Cardiac muscle cell (in vitro differentiated cells and primary cell): ENCODE measurements at places on chromosomes 12 and 14. TPM values are rescaled to one million over a fixed set of nuclear protein-coding genes. Genes with fewer than 3 reads are reported as not detected.

GRCh38 chr12:87406926-87407325, 622.3 kb downstream of the C12orf50 start:
- DNase-seq = peak; percentile 56

DNA sequence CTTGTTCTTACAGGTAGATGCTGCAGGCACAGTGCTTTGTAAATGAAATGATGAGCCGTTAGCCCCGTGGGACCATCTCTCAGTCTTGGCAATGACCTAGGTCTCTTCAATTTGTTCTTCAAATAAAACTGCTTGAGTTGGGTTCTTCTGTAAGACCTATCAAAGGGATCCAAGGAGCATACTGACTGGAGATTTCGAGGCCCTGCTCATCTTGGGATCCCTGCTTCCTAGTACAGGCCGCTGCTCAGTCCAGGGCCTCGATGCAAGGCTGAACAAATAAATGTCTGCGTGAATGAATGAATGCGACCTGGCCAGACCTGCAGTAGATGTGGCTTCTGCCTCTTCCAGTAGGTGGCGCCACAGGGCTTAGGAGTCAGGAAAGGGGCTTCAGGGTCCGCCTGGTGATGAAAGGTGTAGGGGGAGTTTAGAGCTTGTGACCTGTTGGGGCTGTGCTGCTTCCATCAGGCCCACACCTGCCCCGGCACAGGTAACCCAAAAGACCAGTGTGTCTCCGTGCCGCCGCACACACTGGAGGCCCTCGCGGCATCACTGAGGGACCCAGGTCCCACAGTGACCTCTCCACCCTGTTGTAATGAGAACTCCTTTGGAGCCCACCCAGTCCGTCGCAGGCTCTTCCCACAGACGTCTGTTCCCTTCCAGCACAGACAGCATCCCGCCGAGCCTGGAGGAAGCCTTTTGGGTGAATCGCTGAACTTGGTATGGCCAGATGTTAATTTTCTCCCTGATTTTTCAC, 4.4 kb downstream of the CACNA1C start:
- peak; percentile 73 for DNase-seq

DNA sequence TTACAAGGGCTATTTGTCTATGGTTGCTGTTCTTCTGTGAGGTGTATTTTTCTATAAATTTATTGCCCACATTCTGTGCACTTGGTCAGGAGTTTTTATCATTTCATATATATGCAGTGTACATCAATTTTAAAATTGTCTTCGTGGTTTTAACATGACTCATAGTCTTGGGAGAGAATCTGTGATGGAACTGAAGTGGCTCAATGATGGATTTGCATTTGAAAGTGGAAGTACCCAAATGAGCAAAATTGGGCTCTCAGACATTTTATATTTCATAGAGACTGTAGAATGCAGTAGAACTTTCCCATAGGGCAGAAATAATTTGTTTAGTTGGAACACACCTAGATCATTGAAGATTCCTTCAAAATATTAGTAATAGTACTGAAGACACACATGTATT, 1.9 kb upstream of the SCFD1 start:
- DNase-seq = no peak

DNA sequence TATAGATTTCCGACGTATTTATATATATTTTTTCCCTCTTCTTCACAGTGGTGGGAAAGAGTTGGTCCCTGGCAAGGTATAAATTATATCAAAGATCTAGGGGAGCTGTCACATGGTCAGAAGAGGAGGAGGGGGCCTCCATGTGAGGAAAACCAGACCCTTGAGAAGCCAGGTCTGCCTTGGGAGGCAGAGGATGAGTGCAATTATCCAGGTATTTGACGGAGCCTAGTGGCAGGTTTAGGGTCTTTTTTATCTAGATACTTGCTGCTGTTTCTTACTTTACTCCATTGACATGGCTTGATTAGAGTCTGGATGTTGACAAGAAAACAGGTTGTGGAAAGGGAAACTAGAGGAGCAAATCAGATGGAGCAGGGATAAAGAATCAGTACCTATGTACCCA, 5.5 kb downstream of the COPZ1 start:
- DNase-seq = no peak

- no peak for DNase-seq
These were observed 96.7 kb downstream of the RFLNA start for GRCh38 chr12:124391340-124392261.

DNA sequence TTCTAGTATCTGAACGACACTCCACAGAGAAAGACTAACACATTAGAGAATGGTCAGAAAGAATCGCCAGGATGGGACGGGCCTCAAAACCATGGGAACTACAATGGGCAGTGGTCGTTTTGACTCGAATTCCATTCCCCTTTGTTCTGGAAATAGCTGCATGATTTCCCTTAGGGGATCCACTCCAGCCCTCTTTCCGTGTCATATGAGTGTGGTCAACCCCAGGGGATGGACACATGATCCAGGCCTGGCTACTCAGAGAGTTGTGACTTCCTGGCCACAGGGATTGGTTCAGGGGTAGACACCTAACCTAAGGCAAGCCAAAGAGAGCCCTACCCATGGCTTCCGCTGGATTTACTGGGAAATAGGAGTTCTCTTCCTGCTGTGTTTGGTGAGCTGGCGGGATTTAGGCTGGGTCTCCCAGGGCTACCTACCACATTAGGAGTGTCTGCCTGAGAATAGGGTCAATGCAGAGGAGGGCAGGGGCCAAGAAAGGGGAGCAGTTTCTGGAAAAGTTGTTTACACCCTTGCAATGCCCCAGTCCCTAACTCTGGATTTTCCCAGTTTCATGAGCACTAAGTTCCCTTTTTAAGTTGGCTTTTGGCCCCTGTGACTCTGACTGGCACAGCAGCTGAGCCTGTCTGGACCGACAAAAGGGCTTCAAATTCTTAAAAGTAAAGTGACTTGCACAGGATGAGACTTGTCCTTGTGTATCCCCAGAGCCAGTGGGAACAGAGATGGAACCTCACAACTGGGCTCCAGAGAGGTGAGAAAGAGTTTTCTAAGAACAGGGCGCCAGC, 28.1 kb upstream of the GPATCH2L start:
- DNase-seq = no peak

DNA sequence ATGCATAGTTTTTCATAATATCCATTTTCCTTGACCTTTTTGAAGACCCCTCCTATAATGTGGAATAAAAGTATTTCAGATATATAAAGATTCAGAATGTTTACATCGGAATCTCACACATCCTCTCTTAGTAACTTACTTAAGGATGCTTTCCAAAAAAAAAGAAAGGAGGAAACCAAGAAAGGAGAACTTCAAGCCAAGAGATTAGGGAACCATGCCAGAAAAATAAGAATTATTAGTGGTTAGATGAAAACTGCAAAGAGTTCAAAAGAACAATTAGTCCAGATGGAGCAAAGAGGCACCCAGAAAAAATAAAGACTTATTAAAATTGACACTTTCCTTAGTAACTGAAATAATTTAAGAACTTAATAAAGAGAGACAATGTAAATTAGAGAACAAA, 179.2 kb downstream of the DUSP6 start:
- DNase-seq = peak; percentile 52

- no peak for DNase-seq
These were observed 1102.8 kb downstream of the BCL11B start for GRCh38 chr14:98169170-98169587.

DNA sequence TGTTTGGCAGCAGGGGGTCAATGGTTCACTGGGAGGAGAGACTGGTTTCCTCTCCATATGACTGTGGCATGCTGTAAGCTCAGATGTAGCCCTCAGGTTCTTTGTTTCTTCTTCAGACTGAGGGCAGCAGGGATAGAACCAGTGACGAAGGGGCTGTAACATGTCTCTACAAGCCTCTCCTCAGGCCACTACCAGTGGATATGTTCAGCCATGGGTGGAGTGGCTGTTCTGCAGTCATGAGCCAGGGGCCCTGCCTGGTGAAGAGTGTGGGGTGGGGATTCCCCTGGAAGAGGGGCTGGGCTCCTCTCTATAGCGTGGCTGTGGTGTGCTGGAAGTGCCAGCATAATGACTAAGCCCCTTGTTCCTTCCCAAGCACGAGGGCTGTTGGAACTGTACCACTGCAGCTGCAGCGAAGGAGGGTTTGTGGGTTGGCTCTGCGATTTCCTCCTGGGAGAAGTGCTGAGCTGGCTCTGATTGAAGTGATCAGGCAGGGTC, 55.8 kb downstream of the CMAS start:
- no peak for DNase-seq

GRCh38 chr12:19239616-19240234, 110.2 kb downstream of the PLEKHA5 start:
- no peak for DNase-seq

DNA sequence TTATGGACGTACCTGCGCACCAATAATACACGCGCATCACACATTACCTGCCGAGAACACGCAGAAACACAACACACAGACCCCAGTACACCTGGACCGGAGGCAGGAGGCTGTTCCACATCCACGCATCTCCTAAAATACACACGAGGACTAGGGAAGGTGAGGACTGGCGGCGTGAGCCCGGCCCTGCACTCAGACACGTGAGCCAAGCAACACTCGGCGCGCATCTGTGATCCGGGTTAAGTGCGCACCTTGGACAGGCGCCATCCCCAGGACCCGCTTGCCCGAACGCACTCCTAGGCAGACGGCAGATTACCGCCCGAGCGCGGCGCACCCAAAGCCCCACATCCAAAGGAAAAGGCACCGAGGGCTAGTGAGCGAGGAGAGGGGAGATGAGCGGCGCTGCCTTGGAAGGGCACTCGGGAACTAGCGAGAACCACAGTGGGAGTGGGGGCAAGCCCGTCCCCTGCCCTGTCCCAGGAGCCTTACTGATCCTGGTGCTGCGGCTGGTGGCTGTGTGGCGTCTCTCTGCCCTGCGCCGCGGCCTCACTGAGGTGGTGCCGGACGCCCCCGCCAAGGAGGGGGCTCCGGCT, 417 bp downstream of the GLS2 start:
- peak; percentile 65 for DNase-seq

DNA sequence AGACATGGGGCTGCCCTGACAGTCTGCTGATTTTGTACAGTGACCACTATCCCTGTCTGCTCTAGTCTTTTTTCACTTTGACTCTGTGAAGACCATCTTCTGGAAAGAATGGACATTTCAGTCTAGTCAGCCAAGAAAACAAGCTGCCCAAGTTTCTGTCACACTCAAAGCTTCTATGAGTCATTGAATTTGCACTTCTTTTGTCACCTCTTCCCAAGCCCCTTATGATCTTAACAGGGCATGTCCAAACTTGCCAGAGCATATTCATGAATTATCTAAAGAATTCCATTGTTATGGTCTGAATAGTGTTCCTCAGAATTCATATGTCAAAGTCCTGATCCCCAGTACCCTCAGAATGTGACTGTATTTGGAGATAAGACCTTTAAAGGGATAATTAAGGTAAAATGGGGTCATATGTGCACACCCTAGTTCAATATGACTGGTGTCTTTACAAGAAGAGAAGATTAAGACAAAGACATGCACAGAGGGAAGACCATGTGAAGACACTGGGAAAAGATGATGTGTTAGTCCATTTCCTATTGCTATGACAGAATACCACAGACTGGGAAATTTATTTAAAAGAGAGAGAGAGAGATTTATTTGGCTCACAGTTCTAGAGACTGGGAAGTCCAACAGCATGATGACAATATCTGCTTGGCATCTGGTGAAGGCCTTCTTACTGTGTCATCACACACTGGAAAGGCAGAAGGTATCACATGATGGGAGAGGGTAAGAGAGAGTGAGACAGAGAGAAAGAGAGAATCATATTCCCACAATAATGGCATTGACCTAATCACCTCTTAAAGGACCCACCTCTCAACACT, 242.6 kb downstream of the BTG1 start:
- no peak for DNase-seq

DNA sequence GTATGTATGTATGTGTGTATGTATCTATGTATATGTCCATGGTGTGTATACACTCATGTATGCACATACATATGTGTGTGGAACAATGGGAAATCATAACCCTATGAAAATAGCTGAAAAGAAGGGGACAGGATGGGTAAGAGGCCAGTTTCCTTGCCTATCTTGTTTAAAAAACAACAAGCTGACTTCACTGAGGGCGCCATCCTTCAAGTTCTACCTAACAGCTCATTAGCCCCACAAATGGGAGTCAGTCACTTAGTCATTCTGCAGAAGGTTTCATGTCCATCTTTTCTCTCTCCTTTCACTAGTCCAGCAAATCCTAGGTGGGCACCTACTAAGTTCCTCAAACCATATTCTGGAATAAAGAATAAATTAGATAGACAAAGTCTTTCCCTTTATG, 14.7 kb downstream of the STON2 start:
- DNase-seq = no peak

GRCh38 chr14:55913324-55914025, 204.7 kb upstream of the PELI2 start:
- no peak for DNase-seq

GRCh38 chr14:50607181-50607580, 47.2 kb downstream of the ATL1 start:
- no peak for DNase-seq

DNA sequence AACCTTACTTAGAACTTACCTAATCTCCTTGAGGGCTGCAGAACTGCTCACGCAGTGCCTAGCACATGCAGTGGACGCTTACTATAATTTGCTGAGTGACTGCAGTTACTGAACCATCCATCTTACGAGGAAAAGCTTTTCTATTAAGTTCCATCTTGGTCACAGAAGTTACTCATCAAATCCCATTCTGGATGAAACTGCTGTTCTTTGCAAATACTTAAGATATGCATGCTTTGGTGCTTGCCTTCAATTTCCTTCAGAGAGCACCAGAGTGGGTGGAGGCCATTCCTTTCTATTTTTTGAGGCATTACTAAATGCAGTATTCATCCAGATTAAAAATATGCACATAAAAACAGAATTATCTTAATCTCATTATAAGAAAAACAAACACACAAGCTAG, 17.7 kb upstream of the PELI2 start:
- DNase-seq = no peak

GRCh38 chr14:68261092-68261842, 441.7 kb downstream of the RAD51B start:
- DNase-seq = peak; percentile 39

DNA sequence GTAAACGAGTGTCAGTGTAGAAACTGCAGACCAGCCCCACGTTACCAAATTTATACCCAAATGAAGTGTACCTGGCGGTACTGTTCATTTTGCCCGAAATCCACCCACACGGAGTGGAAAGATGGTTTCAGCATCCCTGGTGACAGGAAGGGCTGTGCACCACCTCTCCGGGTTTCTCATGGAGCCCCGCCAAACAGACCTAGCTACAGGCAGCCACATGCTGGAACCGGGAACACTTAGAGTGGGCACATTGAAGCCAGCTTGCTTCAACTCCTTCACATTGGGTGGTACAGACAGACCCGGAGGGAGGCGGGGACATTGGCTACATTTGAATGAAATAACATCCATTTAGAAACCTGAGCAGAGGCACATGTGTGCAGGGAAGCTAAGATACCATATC, 84.4 kb downstream of the PPP2R5C start:
- DNase-seq = no peak

GRCh38 chr14:32709027-32709426, 229.7 kb upstream of the NPAS3 start:
- DNase-seq = peak; percentile 90

KNTC1 gene
- 15.0 and 24.3 TPM in 2 replicates for total RNA-seq

ATP6V1D gene
- 69.0 and 107 TPM in 2 replicates for total RNA-seq

WIF1 gene
- total RNA-seq = not detected in 2 replicates

NOS1 gene
- total RNA-seq = not detected in 2 replicates

CARMIL3 gene
- total RNA-seq = 0.06 and 0.85 TPM in 2 replicates

FGF6 gene
- total RNA-seq = not detected in 2 replicates

MIA2 gene
- total RNA-seq = 5.8 and 20.6 TPM in 2 replicates

SLC38A4 gene
- total RNA-seq = 0.09 and 0.21 TPM in 2 replicates

ZCCHC8 gene
- 16.8 and 21.8 TPM in 2 replicates for total RNA-seq

SPPL3 gene
- 23.2 and 26.9 TPM in 2 replicates for total RNA-seq

MGAT4C gene
- 0.07 and 0.33 TPM in 2 replicates for total RNA-seq

HSPA2 gene
- total RNA-seq = 1.1 and 2.4 TPM in 2 replicates
